ENCODE measurements at places on chromosomes 5 and 9.

GRCh38 chr9:35814841-35815543 lies at the start of gene HINT2:
Gene HINT2 (minus strand): TSS chr9:35815042. CDS start chr9:35814979, 63 bp downstream.
- peak; percentile 91 for DNase-seq

GRCh38 chr9:124631326-124631725 lies 124.1 kb upstream of the NR5A1 start:
- DNase-seq: no peak

GRCh38 chr5:14396066-14396465 lies 185.5 kb upstream of the OTULINL start:
- no peak for DNase-seq

GRCh38 chr5:102802708-102803458 lies 47.8 kb downstream of the PAM start:
- DNase-seq: no peak

- DNase-seq: no peak
Observed at GRCh38 chr9:77386187-77386586, 208.9 kb downstream of the VPS13A start.

GRCh38 chr9:83473488-83473971 lies 64.7 kb downstream of the FRMD3 start:
- DNase-seq: no peak

GRCh38 chr9:3948826-3949556 lies 350.9 kb downstream of the GLIS3 start:
- DNase-seq: no peak

DNA sequence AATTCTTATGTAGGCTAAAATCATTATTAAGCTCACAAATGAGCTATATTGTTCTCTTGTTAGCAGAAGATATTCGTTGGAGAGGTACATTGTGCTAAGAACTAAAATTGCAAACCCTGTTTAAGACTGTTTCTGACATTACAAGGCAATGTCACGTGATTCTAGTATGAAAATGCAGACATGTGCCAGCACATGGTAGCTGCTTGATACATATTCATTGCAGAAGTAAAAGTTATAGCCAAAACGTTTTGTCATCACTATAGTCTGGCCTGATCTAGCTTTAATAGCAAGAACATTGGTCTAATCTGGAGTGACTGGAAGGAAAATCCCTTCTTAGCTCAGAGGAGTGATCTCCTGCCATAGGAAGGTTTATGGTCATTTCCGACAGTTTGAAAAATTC lies 144.7 kb downstream of the CFAP90 start:
- DNase-seq: no peak

DNA sequence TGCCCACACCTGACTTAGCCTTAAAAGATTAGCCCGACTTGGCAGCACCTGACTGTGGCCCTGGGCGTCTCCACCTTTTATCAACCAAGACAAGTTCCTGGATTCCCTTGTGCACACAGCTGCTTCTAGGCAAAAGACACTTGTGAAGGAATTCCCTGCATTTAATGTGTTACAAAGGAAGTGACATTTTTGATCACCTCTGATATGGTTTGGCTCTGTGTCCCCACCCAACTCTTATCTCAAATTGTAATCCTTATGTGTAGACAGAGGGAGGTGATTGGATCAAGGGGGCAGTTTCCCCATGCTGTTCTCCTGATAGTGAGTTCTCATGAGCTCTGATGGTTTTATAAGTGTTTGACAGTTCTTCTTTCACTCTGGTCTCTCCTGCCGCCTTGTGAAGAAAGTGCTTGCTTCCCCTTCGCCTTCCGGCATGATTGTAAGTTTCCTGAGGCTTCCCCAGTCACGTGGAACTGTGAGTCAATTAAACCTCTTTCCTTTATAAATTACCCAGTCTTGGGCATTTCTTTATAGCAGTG lies 2.6 kb upstream of the CPEB4 start:
- no peak for DNase-seq

DNA sequence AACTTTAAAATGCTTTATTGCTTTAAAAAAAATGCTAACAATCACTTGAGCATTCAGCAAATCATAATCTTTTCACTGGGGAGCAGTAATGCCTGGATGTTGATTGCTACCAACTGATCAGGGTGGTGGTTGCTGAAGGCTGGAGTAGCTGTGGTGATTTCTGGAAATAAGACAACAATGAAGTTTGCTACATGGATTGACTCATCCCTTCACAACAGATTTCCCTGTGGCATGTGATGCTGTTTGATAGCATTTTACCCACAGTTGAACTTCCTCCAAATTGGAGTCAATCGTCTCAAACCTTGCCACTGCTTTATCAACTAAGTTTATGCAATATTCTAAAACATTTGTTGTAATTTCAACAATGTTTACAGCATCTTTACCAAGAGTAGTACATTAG lies 83.3 kb downstream of the MLLT3 start:
- DNase-seq: no peak

DNA sequence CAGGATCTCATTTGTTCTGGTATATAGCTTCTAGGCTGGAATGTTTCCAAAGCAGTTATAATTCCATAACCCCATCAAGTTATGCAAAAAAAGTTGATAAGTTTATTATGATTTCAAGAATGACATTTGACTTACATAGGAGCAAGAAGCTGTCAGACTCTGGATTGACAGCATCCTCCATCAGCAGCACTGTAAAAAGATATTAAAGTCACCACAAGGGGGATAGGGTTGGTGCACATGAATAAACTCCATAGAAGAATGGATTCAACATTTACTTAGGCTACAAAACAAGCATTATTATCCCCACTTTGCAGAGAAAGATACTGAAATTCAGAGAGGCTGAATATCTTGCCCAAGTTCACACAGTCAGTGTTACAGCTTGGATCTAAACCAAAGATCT lies 208.9 kb upstream of the SLC30A5 start:
- DNase-seq: no peak

DNA sequence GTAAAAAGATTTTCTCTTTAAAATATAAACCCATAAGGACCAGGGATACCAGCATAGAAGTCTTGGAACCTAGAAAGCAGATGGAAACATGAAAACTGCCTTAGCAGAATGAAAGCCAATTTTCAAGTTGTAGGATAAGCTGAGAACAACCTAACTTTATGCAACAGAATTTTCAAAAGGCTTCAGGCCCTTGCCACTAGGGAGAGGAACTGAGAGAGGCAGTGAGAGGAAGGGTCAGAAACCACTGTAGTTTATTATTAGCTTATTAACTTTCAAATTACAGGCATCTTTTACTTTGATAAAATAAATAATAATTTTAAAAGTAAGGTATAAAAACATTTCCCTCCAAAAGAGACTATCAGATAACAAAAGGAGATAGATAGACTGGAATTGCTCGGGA lies 33.4 kb downstream of the FAM81B start:
- no peak for DNase-seq

DNA sequence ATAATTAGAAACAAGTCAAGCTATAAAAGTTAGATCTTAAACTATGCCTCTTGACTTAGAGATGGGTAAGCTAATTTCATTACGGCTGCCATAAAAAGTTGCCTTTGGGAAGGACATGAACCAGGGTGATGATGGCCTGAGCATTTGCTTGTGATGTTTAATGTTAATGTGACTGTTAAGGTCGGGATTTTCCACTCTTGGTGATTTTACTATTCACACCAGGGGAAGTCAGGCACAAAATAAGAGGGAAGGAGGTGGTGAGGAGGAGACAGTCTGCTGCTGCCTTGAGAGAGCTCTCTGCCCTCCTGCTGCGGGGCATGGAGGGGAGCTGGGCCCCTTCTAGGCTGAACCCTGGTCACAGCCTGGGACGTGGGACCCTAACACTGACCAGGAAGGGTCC lies 34.4 kb downstream of the AHRR start:
- DNase-seq: no peak

DNA sequence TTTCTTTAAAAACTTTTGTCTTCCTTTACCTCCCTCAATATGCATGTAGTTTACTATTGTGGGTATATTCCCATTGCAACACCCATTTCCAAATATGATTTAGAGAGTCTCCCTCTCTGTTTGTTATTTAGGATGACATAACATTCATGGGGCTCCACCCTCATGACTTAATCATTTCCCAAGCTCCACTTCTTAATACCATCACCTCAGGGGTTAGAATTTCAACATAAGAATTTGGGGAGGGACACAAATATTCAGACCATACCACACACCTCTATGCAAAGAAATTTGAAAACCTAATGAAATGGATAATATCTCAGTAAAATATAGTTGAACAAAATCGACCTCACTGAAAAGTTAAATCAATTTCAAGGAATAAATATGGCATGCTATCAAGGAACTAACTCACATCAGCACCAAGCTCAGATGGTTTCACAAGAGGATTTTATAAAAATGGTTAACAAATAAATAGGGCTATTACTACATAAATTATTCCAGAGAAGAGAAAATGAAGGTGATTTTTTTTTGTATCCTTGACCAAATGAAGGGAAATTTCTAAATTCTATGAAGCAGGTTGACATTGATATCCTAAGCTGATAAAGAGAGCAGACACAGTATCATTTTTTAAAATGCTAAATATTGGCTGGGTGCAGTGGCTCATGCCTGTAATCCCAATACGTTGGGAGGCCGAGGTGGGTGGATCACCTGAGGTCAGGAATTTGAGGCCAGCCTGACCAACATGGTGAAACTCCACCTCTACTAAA lies 20.2 kb upstream of the UBTD2 start:
- DNase-seq: no peak

GRCh38 chr5:28809811-28810750 lies 1771.7 kb upstream of the CDH9 start:
- DNase-seq: no peak

DNA sequence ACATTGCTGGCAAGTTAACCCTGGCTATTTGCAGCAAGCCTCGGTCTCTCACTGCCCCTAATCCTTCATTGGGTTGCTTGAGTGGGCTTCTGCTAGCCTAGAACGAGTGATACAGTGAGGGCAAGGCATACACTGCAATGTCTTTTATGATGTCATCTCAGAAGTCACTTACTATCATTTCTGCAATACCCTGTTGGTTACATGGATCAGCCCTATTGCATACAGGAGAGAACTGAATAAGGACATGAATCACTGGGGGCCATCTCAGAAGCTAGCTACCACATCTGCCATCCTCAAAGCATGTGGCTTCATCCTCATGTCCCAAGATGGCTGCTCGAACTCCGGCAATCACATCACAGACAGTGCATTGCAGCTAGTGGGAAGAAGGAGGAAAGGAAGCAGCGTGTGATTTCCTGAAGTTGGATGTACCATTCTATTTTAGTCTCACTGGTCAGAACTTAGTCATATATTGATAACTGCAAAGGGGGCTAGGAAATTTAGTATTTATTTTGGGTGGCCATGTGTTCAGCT lies 33.3 kb upstream of the CDKN2AIPNL start:
- DNase-seq: no peak

GRCh38 chr5:136063778-136064465 lies 35.1 kb downstream of the TGFBI start:
- no peak for DNase-seq
